T-helper 17 cell (primary cell): ENCODE measurements at places on chromosomes 12 and 14. TPM values are rescaled to one million over a fixed set of nuclear protein-coding genes. Genes with fewer than 3 reads are reported as not detected.

GRCh38 chr14:34433957-34434356, 28.1 kb downstream of the SPTSSA start:
- DNase-seq = no peak

- DNase-seq = no peak
Measured at GRCh38 chr12:70560671-70561070, 76.6 kb downstream of the PTPRB start.

The KLHL42 gene
- 15.3 TPM for total RNA-seq

- no peak for DNase-seq
Measured at GRCh38 chr12:111991535-111991934, 21.4 kb downstream of the TMEM116 start.

The KCNC2 gene
- total RNA-seq = not detected

DNA sequence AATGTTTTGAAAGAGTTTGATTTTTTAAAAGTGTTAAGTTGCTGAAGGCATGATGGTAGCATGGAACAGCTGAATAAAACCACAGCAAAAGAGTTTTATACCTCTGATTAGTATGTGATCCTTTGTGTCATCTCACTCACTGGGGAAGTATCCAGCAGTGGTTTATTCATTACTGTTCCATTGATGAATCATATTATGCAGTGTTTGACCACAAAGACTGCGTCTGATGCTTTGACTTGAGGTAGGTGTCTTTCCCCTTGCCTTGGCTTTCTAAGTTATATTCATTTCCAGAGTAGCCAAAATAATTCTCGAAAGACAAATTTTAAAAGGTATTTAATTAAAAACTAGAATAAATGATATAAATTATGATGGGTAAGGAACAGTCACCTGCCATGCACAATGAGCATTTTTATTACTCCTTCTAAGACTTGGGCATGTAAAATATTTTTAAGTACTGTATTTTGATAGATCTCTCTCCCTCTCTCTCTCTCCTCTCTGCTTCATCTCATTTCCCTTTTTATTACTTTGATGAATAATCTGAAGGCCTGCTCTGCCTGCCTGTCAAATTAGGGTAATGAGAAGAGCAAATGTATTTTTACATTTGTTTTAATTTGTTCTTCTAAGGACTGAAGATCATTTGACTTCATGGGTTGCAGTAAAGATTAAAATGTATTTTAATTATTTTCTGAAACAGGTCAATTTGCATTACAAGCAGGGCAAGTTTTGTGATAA, 164.9 kb downstream of the NAV3 start:
- no peak for DNase-seq
